ENCODE measurements at places on chromosomes 7 and 10. TPM values are rescaled to one million over a fixed set of nuclear protein-coding genes. Genes with fewer than 3 reads are reported as not detected.

LLCFC1 gene
- total RNA-seq, result not detected

CPA1 gene
- total RNA-seq, result not detected

CADPS2 gene
- not detected for total RNA-seq

FBXL15 gene
- total RNA-seq, result 15.5 TPM

TMEM139 gene
- not detected for total RNA-seq

GDF2 gene
- total RNA-seq, result not detected
